GM19239 (cell line): ENCODE measurements at places on chromosomes 13 and 19.

DNA sequence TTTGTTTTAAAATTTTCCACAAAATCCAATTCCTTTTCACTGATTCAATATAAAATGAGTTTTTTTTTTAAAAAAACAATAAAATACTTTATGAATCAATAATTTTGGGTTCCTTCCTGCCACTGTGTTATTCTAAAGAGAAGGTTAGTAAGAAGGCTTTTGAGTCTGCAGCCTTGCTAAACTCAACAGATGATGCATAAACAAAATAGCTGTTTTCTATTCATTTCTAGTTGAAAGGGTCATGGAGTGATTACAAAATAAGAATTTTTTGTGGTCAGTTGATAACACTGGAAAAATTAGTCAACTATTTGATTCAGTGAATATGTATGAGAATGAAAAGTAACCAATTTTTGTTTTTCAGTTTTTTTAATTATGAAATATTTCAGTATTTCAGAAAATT is 169.9 kb downstream of the VWA8 start:
- no peak for DNase-seq

- DNase-seq, result peak; percentile 14
Measured at GRCh38 chr19:34733266-34733745, 737 bp upstream of the ZNF181 start.

DNA sequence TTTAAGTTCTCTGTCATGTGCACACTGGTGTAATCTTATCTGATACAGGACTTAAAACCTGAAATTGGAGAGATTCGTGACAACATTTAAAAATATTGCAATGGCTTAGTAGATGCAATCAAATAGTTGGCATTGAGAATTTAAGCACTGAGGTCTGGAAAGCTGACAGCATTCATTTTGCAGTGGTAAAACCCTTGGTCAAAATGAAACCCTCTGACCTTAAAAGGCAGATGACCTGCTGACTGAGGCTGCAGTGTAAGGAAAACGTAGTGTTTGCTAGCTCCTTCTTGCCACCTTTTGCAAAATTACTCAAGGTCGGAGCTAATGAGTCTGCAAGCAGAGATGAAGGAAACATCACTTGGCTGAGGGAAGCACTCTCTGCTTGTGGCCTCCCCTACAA is 150.6 kb downstream of the KCTD12 start:
- no peak for DNase-seq

- DNase-seq, result no peak
Measured at GRCh38 chr19:54141356-54141755, 3.8 kb downstream of the CNOT3 start.

DNA sequence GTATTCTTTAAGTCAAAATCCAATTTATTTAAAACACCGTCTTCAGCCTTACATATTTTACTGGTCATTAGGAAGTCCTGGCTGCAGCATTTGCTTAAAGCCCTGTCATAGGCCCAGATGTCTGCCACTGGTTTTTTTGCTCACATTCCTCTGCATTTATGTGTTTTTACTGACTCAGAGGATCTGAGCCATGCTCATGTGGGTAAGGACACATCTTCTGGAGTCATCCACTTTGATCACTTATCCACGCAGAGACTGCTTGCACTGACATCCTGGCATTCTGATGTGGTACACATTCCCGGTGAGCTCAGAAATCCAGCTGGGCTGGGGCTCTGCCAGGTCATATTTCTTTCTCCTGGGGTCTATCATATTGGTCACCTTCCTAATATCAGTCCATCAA is 531.7 kb upstream of the ARGLU1 start:
- DNase-seq, result no peak

GRCh38 chr13:79663977-79664636 is 183.2 kb downstream of the NDFIP2 start:
- no peak for DNase-seq

- no peak for DNase-seq
Measured at GRCh38 chr19:50412419-50412818, 6.3 kb upstream of the SPIB start.
